Muscle of back (tissue), 13 donors: ENCODE measurements at places on chromosomes 11 and 22.

GRCh38 chr11:88435415-88435814, 97.9 kb upstream of the CTSC start:
- no peak for DNase-seq

DNA sequence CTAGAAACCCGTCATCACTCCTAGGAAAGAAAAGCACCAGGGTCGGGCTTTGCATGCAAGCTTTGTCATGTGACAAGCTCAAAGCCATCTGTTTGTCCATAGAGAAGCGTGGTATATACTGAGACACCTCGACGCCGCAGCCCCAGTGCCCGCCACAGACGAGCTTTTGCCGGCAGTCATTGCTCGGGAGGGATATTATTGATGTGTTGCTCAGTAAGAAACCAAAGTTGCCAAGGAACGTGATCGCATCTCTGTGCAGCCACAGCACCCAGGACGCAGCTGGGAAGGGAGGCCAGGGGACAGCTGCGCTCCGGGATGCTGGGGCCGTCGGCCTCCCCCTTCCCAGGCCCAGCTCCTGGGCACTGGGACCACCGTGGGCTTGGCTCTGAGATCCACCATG, 89.5 kb upstream of the KCNQ1OT1 start:
- DNase-seq, result no peak

GRCh38 chr22:28903080-28903479, 19.7 kb downstream of the ZNRF3 start:
- no peak for DNase-seq

DNA sequence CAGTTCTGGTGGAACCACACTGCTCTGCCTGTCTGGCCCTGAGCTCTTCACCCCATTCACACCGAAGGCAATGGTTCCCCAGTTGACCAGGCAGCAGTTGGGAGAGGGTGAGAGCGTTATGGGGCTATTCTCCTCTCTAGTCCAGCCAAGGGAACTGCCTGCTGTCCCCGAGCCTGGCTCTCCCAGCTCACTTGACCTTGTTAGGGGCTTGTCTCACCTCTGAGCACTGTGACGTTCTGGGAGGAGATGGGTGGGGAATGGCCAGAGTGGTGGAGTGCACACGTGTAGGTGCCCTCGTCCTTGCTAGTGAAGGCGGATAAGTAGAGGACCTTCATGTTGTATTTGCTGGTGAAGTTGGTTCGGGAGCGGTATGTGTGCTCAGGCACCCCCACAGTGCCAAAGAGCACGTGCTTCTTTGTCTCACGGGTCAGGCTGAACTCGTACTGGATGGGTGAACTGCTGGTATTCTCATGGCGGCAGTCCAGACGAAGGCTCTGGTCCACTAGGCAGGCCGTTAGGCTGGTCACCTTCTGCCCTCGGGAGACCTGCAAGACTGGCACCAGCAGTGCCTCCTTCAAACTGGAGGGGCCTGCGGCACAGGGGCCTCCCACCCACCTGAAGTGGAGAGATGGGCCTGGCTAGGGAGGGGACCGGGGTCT, 3.0 kb downstream of the THY1 start:
- DNase-seq, result no peak

DNA sequence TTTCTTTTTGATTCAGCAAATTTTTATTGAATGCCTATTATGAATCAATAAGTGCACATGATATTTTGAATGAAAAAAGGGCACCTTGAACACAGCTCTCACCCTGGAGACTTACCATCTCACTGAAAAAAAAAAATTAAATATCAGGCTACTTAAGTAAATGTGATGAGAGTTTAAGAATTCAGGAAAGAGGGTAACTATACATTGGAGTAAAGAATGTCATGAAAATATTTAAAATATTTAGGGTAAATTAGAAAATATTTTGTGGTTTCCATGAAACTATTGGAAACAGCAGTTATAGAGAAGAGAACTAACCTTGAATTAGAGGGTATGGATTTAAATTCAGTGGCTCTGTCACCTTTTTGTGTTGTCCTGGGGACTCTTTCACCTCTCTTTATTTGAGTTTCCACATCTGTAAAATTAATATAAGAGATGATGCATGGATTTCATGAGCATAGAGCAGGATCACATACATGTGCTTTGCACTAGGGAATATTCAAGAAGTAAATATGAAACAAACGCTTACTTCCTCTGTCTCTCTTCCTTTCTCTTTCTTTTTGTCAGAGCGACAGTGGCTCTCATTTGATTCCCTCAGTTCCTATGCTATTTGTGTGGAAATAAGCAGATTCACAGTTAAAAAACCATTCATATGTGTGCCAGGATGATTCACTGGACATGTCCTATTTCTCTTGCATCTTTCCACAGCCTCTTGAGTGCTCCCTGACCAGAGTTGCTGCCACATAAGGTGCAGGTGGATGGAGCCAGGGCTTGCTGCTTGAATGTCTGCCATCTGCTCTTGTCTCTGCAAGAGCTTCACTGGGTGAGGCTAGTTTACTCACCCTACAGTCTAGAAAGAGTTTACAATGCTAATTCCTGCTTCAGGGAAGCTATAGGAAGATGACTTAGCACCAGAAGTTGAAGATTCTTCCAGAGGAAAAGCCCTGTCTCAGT, 533.1 kb downstream of the ETS1 start:
- no peak for DNase-seq

DNA sequence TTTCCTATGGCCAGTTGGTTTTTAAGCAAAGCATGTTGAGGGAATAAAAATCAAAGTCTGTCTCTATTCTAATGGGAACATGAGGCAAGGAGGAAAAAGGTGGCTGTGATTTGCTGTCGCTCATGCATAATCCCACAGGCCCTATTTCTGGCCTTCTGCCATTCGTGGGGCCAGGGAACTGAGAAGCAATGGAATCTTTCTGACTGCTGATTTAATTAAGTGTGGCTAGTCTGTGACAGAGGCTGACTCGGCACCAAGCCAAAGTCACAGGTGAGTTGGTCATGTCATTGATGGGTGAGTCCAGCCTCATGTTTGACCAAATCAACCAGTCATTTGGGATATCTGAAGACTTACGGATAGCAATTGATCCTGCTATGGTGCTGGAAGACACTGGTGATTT, 429.3 kb upstream of the CADM1 start:
- DNase-seq, result no peak

- peak; percentile 40 for DNase-seq
Observed at GRCh38 chr11:10934293-10934860, 76.5 kb upstream of the ZBED5 start.

GRCh38 chr22:50531962-50532674, 2.3 kb upstream of the TYMP start:
- peak; percentile 72 for DNase-seq
